Posterior vena cava (tissue), 2 donors: ENCODE measurements at places on chromosomes 7 and 10. TPM values are rescaled to one million over a fixed set of nuclear protein-coding genes. Genes with fewer than 3 reads are reported as not detected.

The NRG3 gene
- total RNA-seq: 0.93 TPM

The TRPV6 gene
- not detected for total RNA-seq

The CNTNAP2 gene
- not detected for total RNA-seq

GRCh38 chr7:66452165-66452564 is 176.5 kb upstream of the KCTD7 start:
- no peak for DNase-seq

DNA sequence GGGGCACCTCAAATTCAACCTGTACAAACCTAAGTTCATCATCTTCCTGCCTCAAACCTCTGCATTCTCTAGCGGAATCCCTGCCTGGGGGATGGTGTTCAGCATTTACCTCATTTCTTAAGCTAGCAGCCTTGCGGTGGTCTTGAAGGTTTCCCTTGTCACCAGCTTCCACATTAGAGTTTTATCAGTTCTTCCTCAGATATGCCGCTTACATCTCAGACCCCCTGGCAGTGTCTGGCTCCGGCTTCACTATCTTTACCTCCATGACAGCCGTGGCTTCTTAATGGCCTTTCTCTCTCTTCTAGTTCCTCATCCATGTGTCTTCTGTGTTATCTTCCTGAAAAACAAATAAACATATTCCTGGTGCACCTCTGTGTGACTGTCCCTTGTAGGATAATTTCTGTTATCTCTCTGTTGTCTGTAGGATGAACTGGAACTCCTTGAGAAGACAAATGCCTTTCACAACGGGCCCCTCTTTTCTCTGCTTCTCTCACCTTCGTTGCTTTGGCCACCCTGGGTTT is 101.1 kb upstream of the BMPER start:
- DNase-seq: no peak

GRCh38 chr10:96846395-96846794 is 14.3 kb downstream of the LCOR start:
- no peak for DNase-seq

- DNase-seq: no peak
These were observed 999 bp upstream of the MRPS24 start for GRCh38 chr7:43870316-43870715.
